NCI-H774 (cell line): ENCODE measurements at places on chromosomes 5 and 9.

DNA sequence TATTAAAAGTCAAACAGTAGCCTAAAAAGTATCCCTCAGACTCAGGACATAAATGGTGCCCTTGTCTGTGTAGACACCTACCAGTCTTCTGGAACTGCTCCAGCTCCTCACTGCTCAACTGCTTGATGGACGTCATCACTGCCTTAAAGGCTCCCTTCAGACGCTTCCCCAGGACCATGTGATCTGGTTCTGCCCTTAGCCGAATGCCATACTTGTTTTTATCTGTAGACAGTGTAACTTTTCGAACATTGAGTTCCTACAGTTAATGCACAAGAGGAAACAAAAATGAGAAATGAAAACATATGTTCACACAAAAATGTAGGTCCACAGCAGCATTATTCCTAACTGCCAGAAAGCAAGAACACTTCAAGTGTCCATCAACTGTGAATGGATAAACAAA is 46.2 kb downstream of the IARS1 start:
- DNase-seq: no peak

GRCh38 chr9:38642951-38643814 is 22.8 kb upstream of the ANKRD18A start:
- no peak for DNase-seq

DNA sequence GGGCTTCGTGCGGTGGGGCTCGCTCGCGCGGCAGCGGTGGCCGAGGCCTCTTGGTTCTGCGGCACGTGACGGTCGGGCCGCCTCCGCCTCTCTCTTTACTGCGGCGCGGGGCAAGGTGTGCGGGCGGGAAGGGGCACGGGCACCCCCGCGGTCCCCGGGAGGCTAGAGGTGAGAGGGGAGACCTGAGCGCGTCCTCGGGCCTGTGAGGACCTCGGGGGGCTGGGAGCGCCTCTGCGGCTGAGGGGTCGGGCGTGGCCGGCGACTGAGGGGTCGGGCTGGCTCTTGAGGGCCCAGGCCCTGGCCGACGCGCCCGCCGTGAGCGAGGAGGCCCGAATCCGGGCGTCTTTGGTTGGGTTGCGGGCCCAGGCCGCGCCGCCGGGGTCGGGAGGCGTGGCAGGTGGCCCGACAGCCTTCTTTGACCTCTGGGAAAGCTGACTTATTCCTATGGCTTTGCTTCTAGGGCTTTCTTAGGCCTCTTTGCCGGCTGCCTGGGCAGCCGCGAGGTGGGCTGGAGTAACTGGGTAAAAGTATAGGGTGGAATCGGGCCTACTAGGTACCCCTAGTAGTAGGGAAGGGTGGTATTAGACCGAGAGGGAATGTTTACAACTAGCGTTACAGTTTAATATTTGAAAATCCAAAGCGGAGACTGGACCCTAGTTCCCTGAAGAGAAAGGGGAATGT is at the start of gene CANX:
Gene CANX (plus strand): TSS at position 33 of the 681 bp plus-strand sequence. CDS start 6,715 bp downstream, outside the sequence.
- DNase-seq: no peak

DNA sequence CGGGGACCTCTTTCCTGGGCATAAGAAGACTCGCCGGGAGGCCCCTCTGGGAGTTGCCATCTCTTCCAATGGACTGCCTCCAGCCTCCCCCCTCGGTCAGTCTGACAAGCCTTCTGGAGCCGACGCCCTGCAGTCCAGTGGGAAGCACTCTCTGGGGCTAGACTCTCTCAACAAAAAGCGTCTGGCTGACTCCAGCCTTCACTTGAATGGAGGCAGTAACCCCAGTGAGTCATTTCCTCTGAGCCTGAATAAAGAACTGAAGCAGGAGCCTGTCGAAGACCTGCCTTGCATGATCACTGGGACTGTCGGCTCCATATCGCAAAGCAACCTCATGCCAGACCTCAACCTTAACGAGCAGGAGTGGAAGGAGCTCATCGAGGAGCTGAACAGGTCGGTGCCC is 28.4 kb upstream of the LTC4S start:
- DNase-seq: no peak

DNA sequence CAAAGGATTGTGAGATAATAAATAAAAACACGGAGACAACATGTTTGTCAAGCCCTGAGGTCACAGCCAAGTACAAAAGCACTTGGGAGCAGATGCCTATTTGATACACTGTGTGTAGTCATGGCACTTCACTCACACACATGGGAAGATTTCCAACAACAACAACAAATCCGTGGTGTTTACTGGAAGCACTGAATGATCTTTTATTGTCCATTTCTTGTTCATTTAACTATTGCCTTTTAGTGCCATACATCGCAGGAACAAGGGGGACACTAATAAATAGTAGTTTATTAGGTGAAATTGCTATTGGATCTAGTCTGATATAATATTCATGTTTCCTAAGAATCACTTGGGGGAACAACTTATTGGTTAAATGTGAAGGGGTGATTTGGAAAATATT is 20.4 kb upstream of the GDNF start:
- DNase-seq: no peak

GRCh38 chr5:96463091-96463490 is 30.0 kb upstream of the PCSK1 start:
- DNase-seq: no peak

GRCh38 chr9:5976674-5977397 is 38.6 kb downstream of the RANBP6 start:
- no peak for DNase-seq

- DNase-seq: no peak
Measured at GRCh38 chr5:135223404-135223803, 175.6 kb downstream of the MACROH2A1 start.

DNA sequence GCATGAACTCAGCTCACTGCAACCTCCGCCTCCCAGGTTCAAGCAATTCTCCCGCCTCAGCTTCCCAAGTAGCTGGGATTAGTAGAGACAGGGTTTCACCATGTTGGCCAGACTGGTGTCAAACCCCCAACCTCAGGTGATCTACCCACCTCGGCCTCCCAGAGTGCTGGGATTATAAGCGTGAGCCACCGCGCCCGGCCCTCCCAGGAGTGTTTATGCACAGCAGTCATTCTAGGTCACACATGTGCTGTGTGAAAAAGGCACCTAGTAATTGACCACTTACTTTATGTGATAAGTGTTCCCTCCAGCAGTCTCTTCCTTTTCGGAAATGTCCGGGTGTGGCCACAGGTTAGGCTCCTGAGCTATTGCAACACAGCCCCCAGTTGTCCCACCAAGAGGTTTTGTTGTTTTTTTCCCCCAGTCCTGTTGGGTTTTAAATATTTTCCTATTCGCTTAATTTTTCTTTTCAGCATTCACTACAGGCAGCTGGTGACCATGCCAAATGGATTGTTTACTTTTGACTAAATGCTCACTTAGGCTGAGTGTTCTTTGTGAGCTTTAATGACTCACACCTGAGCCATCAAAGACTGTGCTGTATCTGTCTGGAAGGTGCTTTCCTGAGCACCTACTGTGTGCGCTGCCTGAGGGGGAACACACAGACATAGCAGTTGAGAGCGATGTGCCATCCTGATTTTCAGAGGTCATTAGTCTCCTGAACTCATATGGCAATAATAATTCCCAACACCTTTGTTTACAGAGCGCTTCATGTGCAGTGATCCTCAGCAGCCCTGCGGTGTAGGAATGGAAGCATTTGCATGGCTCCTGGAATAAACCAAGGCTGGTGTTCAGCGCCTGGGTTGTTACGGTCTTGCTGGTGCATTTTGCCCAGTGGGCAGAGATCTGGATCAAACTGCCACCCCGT is 94.3 kb downstream of the MVB12B start:
- DNase-seq: peak; percentile 99

DNA sequence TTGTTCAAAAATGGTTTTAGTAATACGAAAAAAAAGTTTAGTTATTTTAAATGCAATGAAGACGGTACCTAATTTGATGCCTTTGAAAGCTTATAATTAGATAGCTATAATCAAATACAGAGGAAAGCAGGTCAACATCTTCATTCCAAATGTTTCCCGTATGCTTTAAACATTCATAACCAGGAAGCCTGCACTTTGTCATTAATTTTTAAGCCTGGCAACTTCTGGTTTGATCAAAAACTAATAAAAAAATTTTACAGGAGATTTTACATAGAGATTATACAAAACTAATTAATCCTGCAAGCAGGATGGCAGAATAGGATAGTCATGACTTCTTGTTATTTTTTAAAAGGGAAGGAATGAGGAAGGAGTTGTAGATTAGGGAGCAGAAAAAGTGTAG is 353.0 kb downstream of the FBXL17 start:
- DNase-seq: no peak

GRCh38 chr9:71984403-71984802 is 73.0 kb downstream of the C9orf85 start:
- no peak for DNase-seq

DNA sequence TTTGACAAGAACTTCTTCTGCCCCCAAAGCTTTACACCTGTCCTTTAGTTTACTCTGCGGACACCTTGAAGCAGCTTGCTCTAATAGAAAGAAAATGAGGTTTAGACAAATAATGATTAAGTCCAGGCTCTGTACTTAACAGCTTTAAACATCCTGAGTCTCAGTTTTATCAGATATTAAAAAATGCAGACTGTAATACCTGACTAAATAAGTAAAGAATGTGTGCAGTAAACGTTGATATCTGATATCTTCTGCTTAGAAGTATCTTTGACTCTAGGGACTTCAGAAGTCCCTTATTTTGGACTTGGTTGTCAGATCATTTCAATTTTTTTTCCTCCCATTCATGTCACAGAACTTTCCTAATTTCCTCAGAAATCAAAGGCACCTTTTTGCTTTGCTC is 1060.4 kb downstream of the CDH12 start:
- no peak for DNase-seq

- DNase-seq: no peak
Measured at GRCh38 chr5:60497706-60498500, 202.1 kb downstream of the DEPDC1B start.

GRCh38 chr5:55146543-55147151 is 13.3 kb upstream of the GPX8 start:
- DNase-seq: peak; percentile 74

GRCh38 chr5:171369056-171369455 is 18.6 kb upstream of the NPM1 start:
- no peak for DNase-seq

- DNase-seq: no peak
Measured at GRCh38 chr9:71223953-71224538, 102.6 kb upstream of the TRPM3 start.

DNA sequence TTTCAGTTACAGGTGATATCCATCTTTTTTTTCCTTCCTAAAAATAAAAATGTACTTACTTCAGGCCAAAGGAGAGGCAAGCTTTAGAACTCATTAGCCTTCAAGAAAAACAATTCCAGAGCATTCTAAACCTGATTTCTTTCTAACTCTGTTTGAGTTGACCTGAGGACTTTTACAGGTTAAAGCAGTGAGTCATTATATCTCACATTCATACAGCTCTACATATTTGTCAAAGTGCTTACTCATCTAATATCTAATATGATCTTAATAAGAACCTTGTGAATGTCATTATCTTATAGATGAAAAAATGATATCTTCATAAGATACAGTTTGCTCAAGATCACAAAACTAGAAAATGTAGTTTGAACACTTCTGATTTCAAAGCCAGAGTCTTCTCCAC is 149.2 kb upstream of the CDKN2B start:
- no peak for DNase-seq

DNA sequence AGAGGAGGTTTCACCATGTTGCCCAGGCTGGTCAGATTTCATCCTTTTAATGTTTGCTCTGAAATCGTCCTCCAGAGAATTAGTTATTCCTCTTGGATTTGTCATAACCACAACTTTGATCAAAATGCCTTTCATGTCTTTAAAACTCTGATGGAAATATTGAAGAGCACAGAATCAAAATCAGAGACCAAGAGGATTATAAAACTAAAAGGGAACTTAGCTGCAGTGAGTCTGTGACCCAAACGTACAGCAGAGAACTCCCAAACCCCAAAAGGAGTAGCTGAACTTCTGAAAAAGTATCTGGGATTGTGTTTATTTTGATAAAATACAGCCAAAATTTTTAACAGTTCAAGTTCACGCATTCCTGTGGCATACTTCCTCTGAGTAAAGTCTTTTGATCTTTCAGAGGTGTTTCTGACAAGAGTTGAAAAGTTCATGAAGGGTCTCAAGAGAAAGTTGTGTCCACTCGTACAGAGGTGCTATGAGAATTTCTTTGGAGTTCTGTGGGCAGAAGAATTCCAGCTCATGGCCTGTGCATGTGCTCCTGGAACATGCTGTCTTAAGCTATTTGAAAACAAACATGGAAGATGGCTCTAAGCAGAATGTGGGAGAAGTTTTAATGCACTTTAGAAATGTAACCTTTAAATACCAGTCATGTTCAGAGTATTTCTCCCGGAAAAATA is 124.0 kb downstream of the ESM1 start:
- DNase-seq: no peak

GRCh38 chr9:35366627-35367026 is 123.3 kb upstream of the RUSC2 start:
- no peak for DNase-seq

DNA sequence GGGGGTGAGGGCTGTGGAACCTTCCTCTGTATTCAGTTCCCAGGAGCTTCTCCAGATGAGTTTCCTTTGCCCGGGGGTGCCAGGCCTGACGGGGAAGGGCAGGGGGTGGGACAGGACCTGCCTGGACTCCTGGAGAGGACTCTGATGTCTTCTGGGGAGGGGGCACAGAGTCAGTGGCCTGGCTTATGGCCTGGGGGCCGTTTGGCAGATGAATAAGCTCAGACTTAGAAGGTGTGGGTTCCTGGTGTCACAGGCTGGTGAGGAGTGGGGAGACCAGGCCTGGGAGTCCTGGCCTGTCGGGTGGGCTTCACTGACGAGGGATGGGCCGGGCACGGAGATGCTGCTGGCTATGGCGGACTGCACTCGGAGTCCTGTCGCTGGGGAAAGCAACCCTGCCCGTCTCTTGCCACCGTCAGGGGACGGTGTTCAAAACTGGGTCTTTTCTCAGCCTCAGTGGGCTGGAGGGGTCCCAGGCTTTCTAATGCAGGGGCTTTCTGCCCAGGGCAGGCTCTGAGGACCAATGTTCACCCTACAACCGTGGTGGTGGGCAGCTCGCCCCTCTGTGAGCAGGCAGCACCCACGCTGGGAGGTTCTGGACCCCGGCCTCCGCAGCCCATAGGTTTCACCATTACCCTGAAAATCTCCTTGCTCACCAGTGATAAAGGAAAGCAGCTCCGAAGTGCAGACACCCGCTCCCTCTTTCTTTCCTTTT is 16.2 kb downstream of the COL5A1 start:
- DNase-seq: no peak

- no peak for DNase-seq
Measured at GRCh38 chr9:70255486-70255885, 3.3 kb upstream of the SMC5 start.
